ENCODE measurements at places on chromosomes 7 and 10.

- DNase-seq: no peak
Measured at GRCh38 chr7:43884617-43885016, 15.3 kb upstream of the MRPS24 start.

- no peak for DNase-seq
Measured at GRCh38 chr10:26802527-26802926, 58.2 kb downstream of the ABI1 start.

GRCh38 chr7:15831606-15832005, 145.1 kb upstream of the MEOX2 start:
- no peak for DNase-seq

DNA sequence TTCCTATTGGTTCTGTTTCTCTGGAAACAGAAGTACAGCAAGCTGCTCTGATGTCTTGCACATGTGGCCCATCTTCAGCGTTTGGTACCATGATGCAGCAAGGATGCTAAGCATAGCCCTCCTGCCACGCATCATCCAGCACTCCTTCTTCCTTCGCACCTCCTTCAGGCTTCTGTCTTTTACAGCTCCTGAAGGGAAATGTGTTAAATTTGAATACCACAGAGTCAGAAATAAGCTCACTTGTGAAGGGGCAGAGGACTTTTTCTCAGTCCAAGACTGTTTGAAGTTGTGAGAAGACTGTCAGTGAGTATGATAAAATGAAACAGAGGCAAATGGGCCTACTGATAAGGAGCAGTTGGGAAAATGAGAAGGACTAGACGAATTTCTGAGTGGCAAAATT, 20.7 kb downstream of the TSPAN13 start:
- DNase-seq: no peak

- DNase-seq: peak; percentile 42
Measured at GRCh38 chr10:77641788-77642397, 4.3 kb upstream of the KCNMA1 start.

DNA sequence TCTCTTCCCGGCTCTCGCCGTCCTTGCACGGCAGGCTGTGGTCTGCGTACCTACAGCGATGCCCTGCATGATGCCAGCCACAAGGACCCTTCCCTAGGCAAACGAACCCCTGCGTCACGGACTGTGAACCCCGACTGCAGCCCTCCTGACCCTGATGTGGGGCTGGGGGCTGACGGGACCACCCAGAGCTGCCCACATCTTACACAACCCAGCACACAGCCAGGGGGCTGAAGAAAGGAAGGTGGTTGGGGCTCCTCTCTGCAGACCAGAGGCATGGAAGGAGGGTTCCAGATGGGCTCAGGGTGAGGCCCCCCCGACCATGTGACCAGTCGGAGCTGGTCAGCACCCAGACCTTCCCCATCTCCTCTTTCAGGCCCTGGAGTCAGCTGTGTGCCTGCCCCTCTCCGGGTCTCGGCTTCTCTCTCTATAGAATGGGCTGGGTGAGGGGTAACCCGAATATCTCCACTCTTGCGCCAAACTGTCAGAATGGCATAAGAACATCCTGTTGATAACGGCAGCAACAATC, 41.4 kb downstream of the EBF3 start:
- no peak for DNase-seq

DNA sequence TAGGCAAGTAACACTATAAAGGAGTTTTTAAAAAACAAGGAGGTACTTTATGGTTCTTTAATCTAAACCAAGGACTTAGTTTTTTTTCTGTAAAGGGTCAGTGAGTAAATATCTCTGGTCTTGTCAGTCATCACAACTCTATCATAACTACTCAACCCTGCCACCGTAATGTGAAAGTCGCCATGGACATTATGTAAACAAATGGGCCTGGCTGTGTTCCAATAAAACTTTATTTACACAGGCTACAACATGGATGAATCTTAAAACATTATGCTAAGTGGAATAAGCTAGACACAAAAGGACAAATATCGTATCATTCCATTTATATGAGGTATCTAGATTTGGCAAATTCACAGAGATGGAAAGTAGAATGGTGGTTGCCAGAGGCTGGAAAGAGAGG, 60.8 kb upstream of the SP4 start:
- DNase-seq: no peak

- no peak for DNase-seq
Measured at GRCh38 chr10:74164716-74165529, 13.9 kb downstream of the ADK start.

DNA sequence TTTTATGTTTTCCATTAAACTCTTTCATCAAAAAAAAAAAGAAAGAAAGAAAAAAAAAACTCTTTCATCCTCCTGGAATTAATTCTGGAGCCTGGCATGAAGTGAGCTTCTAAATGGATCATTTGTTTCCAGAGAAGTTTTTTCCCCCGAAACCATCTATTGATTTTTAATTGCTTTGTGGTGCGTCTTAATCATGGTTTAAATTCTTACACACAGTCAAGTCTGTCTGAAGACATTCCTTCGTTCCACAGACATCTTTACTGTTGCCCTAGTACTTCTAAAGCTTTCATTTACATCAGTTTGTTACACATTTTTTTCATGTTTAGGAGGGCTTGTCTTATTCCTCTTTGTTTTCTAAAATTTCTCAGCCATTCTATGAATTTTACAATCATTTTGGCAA, 493.4 kb upstream of the FOXK1 start:
- DNase-seq: no peak

DNA sequence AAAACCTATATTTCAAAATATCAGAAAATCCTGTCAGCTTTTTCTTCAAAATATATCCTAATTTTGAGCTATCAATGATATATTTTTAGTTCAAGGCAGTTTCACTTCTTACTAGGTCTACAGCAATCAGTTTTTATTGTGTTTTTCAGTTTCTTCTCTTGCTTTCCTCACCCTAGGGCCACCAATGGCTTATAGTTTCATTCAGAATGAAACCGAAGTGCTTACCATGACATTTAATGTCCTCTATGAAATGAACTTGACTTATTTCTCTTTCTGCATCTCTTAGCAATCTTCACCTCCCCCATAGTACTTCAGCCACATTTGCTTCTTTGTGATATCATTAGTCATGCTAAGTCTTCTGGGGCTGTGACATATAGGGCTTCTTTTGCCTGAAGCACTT, 100.3 kb downstream of the ARL5B start:
- no peak for DNase-seq

- no peak for DNase-seq
Measured at GRCh38 chr7:81902536-81902935, 132.7 kb upstream of the HGF start.

DNA sequence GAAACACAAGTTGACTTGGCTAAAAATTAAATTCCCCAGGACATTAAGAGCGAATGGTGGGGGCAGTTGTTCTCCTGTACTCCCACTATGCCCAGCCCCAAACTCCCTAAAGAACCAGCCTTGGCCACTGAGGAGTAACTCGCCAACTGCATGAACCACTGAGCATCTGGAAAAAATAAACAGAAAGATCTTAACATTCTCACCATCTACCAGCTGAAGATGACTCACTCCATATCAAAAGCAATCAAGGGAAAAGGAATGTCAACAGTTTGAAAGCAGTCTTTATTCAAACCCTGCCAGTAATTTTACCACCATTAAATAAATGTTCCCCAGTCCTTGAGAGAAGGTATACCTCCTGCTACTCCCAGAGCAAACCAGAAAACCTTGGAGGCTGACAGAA, 45.4 kb downstream of the CTTNBP2 start:
- peak; percentile 64 for DNase-seq

- no peak for DNase-seq
Measured at GRCh38 chr7:50621206-50621605, 56.0 kb upstream of the DDC start.

DNA sequence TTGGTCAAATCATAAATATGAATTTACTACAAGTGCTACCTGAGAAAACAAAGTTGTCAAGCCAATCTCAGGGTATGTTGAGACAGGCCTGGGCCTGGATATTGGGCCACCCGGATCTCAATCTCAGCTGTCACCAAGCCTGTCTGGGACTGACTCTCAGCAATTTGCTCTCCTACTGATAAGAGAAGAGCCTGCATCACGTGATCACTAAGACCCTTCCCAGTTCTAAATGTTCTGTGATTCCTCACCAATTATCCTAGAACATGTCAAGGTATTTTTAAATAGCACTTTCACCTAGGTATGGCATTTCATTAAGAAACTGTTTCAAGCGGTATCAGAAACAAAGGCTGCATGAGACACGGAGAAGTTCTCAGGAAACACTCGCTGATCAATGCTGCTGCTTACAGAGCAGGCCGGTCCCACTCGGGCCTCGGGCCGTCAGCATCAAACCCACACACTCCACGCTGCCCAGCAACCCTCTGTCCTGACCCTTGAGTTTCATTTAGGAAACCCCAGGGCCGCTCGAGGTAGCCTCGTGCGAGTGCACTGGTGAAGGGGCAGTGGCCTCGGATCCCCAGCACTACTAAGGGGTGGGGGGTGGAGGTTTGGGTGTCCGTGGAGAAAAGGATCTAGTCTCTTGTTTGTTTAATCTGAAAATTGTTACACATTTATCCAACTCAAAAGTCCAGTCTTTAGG, 4.1 kb downstream of the KLF6 start:
- no peak for DNase-seq

- DNase-seq: no peak
Measured at GRCh38 chr10:72334196-72334824, 20.4 kb downstream of the DNAJB12 start.

- no peak for DNase-seq
Measured at GRCh38 chr10:101828766-101829551, 10.7 kb upstream of the OGA start.

- no peak for DNase-seq
Measured at GRCh38 chr7:69812756-69813155, 214.5 kb downstream of the AUTS2 start.

DNA sequence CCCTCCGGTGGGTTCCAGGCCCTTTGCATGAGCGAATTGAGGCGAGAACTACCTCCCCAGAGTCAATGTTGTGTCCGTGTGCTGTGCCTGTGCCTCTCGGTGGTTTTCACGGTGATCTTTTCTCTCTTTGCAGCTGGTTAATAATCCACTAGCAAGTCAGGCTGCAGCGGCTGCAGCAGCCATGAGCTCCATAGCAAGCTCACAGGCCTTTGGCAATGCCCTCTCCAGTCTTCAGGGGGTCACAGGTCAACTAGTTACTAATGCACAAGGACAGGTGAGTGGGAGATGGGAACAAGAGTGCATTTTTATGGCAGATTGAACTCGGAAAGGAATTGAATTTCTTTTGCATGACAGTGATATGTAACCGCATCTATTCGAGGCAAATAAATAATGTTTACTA, 159.7 kb upstream of the YAE1 start:
- DNase-seq: no peak

DNA sequence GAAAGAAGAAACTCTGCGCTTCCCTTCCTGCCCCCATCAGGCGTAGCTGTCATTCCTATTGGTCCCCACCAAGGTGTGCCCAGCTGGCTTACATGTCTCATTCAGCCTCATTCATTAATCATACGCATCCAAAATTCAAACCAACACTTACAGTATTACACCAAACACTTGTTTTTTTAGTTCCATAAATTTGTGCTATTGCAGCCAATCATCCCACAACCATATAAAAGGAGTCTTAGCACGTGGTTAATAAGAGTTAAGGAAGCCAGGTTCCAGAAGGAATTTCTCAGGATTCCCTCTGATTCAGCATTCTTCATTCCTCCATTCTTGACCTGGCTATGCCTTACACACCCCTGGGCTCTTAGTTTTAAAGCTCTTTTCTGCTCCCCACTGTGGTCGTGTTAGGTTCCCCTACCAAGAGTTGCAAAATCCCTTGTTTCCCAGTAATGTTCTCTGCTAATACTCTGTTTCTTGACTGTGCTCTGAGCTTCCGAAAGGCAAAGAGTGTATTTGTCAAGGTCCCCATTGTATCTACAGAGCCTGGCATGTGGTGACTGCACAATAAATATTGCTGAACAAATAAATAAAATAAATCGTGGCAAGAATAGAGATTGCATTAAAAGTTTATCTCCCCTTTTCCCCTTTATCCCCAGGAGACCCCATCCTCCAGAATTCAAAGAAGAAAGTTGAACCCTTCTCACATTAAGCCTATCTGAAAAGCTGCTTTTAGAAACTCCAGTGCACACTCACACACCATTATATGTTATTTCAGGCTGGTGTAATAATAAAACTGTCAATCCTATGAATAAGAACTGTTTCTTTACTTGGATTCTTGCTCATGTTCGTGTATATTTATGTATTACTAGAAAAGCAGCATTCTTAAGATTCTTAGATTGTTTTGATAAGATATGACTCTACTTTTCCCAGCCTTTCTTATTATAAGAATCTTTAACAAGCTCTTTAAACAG, 514.4 kb downstream of the INHBA start:
- peak; percentile 65 for DNase-seq

GRCh38 chr7:138105221-138105620, 29.0 kb downstream of the AKR1D1 start:
- no peak for DNase-seq

- DNase-seq: peak; percentile 28
Measured at GRCh38 chr7:98619450-98620321, 2.6 kb downstream of the NPTX2 start.

DNA sequence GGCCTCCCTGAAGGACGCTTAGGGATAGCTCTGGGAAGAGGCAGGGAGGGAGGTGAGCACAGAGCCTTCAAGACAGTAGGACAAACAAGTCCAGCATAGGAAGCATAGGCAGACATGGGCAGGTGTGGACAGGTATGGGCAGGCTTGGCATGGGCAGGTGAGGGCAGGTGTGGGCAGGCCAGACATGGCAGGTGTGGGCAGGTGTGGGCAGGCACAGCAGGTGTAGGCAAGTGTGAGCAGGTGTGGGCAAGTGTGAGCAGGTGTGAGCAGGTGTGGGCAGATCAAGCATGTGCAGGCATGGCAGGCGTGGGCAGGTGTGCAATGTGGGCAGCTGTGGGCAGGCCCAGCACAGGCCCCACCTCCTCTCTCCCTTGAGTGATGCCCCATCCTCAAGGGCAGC, 148.8 kb upstream of the ZMIZ1 start:
- DNase-seq: no peak

DNA sequence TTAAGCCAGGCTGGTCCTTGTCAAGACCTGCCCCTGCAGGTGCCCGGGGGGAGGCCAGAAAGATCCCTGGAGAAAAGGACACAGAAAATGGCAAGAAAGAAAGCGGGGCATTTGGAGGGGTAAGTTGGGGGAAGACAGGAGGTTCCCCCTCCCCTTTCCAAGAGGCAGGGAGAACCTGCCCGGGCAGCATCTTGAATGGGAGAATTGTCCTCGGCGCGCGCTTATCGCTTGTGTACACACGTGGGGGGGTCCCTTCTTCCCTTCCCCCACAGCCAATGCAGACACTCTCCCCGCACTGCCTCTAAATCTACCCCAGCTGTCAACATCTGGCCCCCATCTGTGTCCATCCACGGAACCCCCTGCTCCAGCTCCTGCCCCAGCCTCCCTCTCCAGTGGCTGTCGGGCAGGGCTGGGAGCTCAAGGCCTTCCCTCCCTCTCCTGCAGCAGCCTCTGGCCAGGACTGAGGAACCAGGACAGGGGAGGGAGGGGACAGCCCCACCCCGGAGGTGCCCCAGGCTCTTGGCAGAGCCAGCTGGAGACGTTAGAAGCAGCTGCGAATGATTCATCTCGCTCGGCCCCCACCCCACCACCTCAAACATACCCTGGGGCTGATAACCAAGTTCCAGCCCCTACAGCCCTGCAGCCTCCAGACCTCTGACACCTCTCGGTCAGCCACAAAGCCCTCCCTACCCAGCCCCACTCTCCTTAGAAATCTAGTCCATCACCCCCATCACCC, 25.3 kb downstream of the EPHB4 start:
- peak; percentile 42 for DNase-seq
